T-cell (primary cell): ENCODE measurements at places on chromosomes 5 and 9.
A peak's percentile ranks its signal among the peaks of the same experiment; 100 is the strongest.

DNA sequence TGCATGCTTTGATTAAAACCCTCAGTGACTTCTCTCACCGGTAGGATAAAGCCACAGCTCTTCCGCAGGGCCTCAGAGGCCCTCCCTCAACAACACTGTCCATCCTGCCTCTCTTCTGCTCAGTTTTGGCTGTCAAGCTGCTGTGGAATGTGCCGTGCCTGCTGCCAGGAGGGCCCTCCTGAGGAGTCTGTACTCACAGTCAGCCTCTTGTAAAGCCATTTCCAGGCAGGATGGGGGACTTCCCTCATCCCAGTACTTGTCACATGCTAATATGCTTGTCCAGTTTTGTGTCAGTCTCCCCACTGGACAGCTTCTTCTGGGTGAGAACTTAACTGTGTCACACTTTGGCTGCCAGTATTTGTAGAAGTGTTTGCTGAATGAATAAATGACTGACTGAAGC, 13.9 kb upstream of the DDX41 start:
- H3K4me1 ChIP-seq: no peaks in the 10 kb centered on the region
- no peak for DNase-seq
- H3K4me3 ChIP-seq: no peak overlapping the region
- H3K27ac ChIP-seq: no peak overlapping the region
- H3K36me3 ChIP-seq: peaks cover 21% of the 10 kb centered on the region
- no peaks in the 10 kb centered on the region for H3K27me3 ChIP-seq

DNA sequence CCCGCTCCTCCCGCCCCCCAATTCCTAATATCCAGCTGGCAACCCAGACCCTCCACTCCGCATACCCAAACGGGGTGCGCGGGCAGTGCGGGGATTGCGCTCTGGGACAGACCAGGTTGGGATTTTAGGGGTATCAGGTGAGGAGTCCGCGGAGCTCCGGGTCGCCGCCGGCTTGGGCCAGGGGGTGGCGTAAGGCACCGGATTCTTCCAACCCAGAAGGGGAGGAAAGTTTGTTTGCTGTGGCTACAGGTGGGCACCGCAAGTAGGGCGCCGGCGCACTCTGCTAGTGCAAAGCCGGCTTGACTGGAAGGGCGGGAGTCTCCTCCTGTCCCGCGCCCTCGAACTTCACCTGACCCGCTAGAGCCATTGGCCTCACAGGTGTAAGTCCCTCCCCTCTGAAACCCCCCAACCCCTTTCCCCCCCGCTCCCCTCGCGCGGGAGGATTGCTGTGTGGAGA, 709 bp downstream of the IQGAP2 start:
- DNase-seq: peak; percentile 63
- H3K4me1 ChIP-seq: peaks cover 33% of the 10 kb centered on the region
- H3K4me3 ChIP-seq: peak overlapping the region; percentile 76
- H3K27me3 ChIP-seq: no peaks in the 10 kb centered on the region
- H3K36me3 ChIP-seq: no peaks in the 10 kb centered on the region

DNA sequence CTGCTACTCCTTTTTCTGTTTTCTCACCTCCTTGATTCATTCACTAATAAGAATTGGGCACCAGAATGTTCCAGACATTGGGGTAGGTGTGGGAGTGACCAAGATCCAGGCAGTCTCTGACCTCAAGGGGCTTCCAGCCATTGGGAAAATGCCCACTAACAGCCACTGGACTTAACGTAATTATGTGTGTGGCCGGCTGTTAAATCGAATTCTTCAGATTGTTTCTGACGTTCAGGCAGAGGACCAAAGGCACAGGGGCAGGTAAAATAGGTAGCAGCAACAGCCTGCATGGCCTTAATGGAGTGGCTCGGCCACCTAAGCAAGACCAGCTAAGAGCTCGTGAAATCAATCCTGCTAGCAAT, 48.4 kb upstream of the CKMT2 start:
- H3K27me3 ChIP-seq: no peaks in the 10 kb centered on the region
- no peaks in the 10 kb centered on the region for H3K4me1 ChIP-seq
- H3K4me3 ChIP-seq: no peak overlapping the region

DNA sequence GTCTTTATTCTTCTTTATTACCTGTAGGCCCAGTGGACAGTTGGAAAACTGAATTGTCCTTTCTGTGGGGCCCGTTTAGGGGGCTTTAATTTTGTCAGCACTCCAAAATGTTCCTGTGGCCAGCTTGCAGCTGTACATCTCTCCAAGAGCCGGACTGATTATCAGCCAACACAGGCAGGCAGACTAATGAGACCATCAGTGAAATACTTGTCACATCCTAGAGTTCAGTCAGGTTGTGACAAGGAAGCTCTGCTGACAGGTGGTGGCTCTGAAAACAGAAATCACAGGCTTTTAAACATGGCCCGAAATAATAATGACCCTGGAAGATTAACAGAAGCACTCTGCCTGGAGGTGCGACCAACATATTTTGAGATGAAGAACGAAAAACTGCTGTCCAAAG, 47.9 kb downstream of the RNF180 start:
- DNase-seq: no peak
- H3K4me1 ChIP-seq: no peaks in the 10 kb centered on the region
- no peaks in the 10 kb centered on the region for H3K27me3 ChIP-seq
- H3K4me3 ChIP-seq: no peak overlapping the region

- no peaks in the 10 kb centered on the region for H3K36me3 ChIP-seq
- DNase-seq: no peak
- H3K4me1 ChIP-seq: no peaks in the 10 kb centered on the region
- H3K27me3 ChIP-seq: no peaks in the 10 kb centered on the region
Measured at GRCh38 chr9:116368680-116369079, 215.1 kb downstream of the PAPPA start.

DNA sequence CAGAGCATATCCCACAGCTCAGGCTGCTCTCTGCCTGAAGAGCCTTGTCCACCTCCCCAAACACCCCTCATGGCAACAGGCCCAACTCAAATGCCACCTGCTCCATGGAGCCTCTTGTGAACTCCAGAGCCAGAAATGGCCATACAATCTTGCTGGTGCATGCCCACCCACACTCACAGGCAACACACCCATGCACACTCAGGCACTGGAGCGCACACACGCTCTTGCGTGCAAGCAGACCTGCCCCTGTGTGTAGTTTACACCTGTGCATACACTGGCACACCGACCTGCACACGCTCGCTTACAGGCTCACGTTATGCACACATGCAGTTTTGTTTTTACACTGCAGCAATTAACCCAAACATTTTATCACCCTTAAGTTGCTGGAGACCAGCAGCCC, 40.0 kb downstream of the HRH2 start:
- no peak overlapping the region for H3K27ac ChIP-seq
- DNase-seq: no peak
- peaks cover 11% of the 10 kb centered on the region for H3K36me3 ChIP-seq
- H3K4me1 ChIP-seq: peaks cover 15% of the 10 kb centered on the region
- no peaks in the 10 kb centered on the region for H3K27me3 ChIP-seq

DNA sequence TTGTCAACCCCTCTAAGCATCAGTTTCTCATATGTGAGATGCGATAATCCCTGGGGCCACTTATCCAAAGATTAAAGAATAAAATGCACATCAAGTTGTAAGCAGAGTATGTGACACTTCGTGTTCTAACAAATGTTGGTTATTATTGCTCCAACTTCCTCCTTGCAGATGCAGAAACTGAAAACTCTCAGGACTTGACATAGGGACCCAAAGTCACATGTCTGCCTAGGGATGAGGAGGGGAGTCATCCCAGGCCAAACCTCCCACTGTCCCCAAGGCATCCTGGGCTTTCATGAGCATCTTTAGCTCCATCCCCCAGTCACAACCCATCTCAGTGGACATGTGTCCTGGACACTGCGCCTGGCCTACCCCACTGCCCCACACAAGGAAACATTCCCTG, 27.5 kb upstream of the SYK start:
- no peak overlapping the region for H3K4me3 ChIP-seq
- peaks cover 16% of the 10 kb centered on the region for H3K27me3 ChIP-seq
- no peak for DNase-seq
- H3K36me3 ChIP-seq: no peaks in the 10 kb centered on the region
- no peaks in the 10 kb centered on the region for H3K4me1 ChIP-seq

GRCh38 chr5:72179028-72179815, 71.9 kb downstream of the MAP1B start:
- H3K27me3 ChIP-seq: peaks cover 37% of the 10 kb centered on the region
- no peak for DNase-seq
- no peaks in the 10 kb centered on the region for H3K36me3 ChIP-seq
- H3K4me1 ChIP-seq: no peaks in the 10 kb centered on the region
- no peak overlapping the region for H3K27ac ChIP-seq

DNA sequence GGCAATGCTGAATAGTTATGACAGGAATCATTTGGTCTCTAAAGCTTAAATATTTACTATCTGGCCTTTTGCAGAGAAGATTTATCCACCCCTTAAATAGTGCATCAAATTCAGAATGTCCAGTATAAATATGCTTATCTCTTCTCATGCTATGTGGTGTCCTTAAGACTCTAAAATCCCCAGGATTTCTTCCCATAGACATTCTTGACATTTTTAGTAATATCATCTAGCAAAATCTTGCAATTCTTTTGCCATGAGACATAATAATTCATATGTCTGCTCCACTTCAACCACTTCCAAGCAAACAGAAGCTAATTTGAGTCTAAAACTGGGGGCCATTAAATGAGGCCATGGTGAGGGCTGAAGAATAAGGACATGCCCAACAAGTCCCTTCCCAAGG, 1923.4 kb upstream of the CDH9 start:
- H3K4me1 ChIP-seq: no peaks in the 10 kb centered on the region
- H3K27ac ChIP-seq: no peak overlapping the region
- H3K4me3 ChIP-seq: no peak overlapping the region
- no peaks in the 10 kb centered on the region for H3K27me3 ChIP-seq
- no peaks in the 10 kb centered on the region for H3K36me3 ChIP-seq

DNA sequence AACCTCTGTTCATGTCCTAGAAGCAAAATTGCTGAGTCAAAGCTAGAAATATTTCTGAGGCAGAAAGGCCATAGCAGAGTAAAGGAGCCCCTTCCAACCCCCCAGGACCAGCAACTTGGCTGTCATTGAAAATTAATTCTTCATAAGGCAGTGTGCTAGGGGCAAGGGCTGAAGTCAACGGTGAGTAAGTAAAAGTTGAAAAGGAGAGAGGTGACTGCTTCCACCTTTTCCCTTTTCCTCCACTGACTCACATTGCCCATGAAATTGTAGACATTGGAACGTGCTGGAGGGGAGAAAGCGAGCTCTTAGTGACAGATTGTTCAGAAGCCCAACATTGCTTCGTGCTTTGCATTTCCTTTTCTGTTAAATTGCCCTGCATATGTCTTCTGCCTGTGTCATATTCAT, 19.1 kb downstream of the GLRA1 start:
- no peak overlapping the region for H3K27ac ChIP-seq
- no peaks in the 10 kb centered on the region for H3K4me1 ChIP-seq
- H3K36me3 ChIP-seq: no peaks in the 10 kb centered on the region
- H3K27me3 ChIP-seq: no peaks in the 10 kb centered on the region

GRCh38 chr9:123678038-123678877, 251.7 kb downstream of the DENND1A start:
- no peak overlapping the region for H3K4me3 ChIP-seq
- H3K4me1 ChIP-seq: peaks cover 7% of the 10 kb centered on the region
- no peaks in the 10 kb centered on the region for H3K36me3 ChIP-seq

- H3K27ac ChIP-seq: no peak overlapping the region
- H3K4me3 ChIP-seq: no peak overlapping the region
- no peaks in the 10 kb centered on the region for H3K4me1 ChIP-seq
- no peaks in the 10 kb centered on the region for H3K27me3 ChIP-seq
- no peak for DNase-seq
- peaks cover 12% of the 10 kb centered on the region for H3K36me3 ChIP-seq
Measured at GRCh38 chr9:114643001-114643400, 14.6 kb downstream of the TEX53 start.

GRCh38 chr5:17720071-17720470, 85.8 kb downstream of the TAF11L14 start:
- H3K4me1 ChIP-seq: no peaks in the 10 kb centered on the region
- no peak overlapping the region for H3K4me3 ChIP-seq
- DNase-seq: no peak
- no peak overlapping the region for H3K27ac ChIP-seq
- H3K27me3 ChIP-seq: no peaks in the 10 kb centered on the region

GRCh38 chr9:111036429-111036789, 1.9 kb downstream of the LPAR1 start:
- H3K4me1 ChIP-seq: peaks cover 3% of the 10 kb centered on the region
- no peak overlapping the region for H3K27ac ChIP-seq
- H3K27me3 ChIP-seq: peaks cover 23% of the 10 kb centered on the region
- no peaks in the 10 kb centered on the region for H3K36me3 ChIP-seq

GRCh38 chr5:73867345-73868335, 241.6 kb downstream of the ARHGEF28 start:
- no peak overlapping the region for H3K4me3 ChIP-seq
- DNase-seq: no peak

GRCh38 chr9:110152704-110153374, 55.1 kb downstream of the C9orf152 start:
- H3K4me1 ChIP-seq: peaks cover 55% of the 10 kb centered on the region
- H3K4me3 ChIP-seq: no peak overlapping the region
- no peaks in the 10 kb centered on the region for H3K27me3 ChIP-seq
- no peaks in the 10 kb centered on the region for H3K36me3 ChIP-seq
- H3K27ac ChIP-seq: no peak overlapping the region
- no peak for DNase-seq

- no peaks in the 10 kb centered on the region for H3K36me3 ChIP-seq
- H3K27ac ChIP-seq: no peak overlapping the region
- H3K27me3 ChIP-seq: peaks cover 4% of the 10 kb centered on the region
- no peak overlapping the region for H3K4me3 ChIP-seq
- DNase-seq: peak; percentile 19
- no peaks in the 10 kb centered on the region for H3K4me1 ChIP-seq
Measured at GRCh38 chr5:151523335-151523734, 67.8 kb downstream of the FAT2 start.

DNA sequence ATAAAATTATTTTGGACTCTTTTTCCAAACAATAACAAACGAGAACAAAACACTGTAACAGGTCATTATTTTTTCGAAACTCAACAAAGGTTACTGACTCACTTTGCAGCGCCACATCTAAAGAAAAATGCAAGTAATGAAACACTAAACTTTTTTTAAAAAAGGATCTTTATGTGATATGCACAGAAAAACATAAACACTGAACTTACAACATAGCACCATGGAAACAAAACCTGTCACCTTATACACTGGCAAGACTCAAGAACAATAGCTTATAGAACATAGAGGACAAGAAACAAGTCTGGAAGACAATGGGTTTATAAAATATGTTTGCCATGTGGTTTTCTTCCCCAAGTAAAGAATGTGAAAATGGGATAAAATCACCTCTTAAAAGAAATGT, 85.2 kb downstream of the AUH start:
- no peaks in the 10 kb centered on the region for H3K27me3 ChIP-seq
- no peak for DNase-seq
- no peaks in the 10 kb centered on the region for H3K36me3 ChIP-seq
- no peaks in the 10 kb centered on the region for H3K4me1 ChIP-seq
- no peak overlapping the region for H3K4me3 ChIP-seq

- H3K27ac ChIP-seq: no peak overlapping the region
- H3K27me3 ChIP-seq: no peaks in the 10 kb centered on the region
- H3K4me3 ChIP-seq: no peak overlapping the region
- no peak for DNase-seq
Measured at GRCh38 chr9:73231203-73231602, 79.5 kb downstream of the ANXA1 start.

- H3K27ac ChIP-seq: no peak overlapping the region
- no peak for DNase-seq
- no peaks in the 10 kb centered on the region for H3K4me1 ChIP-seq
- H3K27me3 ChIP-seq: no peaks in the 10 kb centered on the region
- no peaks in the 10 kb centered on the region for H3K36me3 ChIP-seq
Measured at GRCh38 chr5:7364226-7364875, 31.6 kb upstream of the ADCY2 start.
